Lung microvascular endothelial cell (primary cell): ENCODE measurements at places on chromosomes 12 and 14.

GRCh38 chr12:107469011-107469410 lies 216.6 kb upstream of the PWP1 start:
- DNase-seq: no peak

GRCh38 chr12:54053751-54054741 lies at the start of gene HOXC4:
HOXC4 (plus strand) TSS chr12:54053835; CDS start chr12:54053923, 88 bp downstream.
- no peak for DNase-seq

DNA sequence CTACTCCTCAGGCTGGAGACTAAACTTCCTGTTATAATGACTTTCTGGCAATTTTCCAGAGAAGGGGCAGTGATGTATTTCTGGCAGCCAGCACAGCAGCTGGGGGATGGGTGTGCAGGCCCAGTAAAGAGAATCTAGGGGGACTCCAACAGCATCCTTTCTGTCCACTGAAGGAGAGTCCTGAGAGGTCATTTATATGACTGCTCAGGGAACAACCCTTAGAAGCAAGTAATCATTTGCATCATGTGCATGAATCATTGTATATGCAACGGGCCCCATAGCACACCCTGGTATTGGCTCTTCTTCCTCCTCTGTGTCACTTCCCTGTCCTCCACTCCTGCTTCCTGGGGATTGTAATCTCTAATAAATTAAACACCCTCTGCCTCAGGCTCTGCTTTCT lies 493.8 kb downstream of the RPS29 start:
- DNase-seq: no peak

DNA sequence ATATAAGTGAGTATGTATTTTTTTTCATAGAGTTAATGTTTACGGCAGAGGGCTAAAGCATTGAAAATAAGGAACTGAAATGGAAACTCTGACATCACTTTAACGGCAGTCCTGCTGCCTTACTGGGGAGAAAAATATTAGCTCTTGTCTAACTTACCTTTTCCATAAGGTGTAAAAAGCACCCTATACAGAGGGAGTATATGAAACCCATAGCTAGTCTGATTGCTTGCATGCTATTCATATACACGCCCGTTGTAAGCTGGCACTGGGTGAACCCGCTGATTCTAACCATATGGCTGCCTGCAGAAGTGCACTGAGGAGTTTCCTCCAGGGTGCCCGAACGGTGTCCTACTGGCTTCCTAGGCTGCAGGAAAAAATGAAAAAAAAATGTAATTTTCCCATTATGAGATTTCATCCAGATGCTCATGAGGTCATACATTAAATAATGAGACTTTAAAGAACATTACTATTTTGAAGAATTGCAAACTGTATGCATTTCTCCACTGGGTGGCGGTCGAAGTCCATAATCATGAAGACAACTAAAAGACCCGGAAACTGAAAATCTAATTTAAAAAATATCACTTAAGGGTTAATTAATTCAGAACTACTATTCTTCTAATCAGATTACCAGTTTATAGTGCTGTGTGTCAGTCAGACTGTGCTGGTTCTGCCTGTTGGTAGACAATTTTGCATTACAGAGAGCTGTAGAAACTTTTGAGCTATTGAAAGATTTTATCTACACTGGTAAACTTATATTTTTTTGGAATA lies 144.7 kb downstream of the ALX1 start:
- peak; percentile 46 for DNase-seq

DNA sequence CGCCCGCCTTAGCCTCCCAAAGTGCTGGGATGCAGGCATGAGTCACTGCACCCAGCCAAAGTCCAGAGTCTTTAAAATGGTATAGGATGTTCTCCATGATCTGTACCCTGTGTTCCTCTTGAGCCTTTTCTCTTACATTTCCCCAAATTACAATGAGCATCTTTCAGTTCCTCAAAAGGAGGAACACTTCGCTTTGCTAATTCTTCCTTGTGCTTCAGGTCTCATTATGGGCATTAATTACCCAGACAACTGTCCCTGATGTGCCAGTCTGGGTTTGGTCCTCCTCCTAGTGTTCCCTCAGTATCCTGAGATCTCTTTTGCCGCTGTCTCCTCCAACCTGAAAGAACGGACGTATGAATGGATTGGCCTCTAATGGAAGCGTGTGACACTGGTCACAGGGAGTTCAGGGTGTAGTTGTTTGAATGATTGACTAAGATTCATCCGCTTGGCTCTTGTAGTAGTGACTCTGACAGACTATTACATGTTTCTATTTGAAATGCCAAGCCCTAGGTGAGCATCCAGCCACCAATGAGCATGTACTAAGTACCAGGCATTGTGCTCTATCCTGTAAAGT lies 8.2 kb downstream of the PRKCH start:
- DNase-seq: no peak

DNA sequence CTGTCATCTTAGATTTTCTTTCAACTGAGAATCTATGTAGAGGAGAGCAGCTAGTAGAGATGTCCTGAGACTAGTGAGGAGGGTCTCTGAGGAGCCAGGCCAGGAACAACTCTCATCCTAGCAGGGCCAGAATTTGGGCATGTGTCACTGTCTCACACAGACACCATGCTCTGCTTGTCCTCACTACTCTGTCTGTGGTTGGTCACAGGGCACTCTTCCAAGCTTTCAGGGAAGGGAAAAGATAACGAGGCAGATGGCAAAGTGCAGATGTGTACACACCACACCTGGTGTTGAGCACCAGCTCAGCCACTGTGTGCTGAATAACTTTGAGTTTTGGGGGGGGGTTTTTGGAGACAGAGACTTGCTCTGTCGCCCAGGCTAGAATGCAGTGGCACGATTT lies 2.5 kb downstream of the SSPN start:
- no peak for DNase-seq

DNA sequence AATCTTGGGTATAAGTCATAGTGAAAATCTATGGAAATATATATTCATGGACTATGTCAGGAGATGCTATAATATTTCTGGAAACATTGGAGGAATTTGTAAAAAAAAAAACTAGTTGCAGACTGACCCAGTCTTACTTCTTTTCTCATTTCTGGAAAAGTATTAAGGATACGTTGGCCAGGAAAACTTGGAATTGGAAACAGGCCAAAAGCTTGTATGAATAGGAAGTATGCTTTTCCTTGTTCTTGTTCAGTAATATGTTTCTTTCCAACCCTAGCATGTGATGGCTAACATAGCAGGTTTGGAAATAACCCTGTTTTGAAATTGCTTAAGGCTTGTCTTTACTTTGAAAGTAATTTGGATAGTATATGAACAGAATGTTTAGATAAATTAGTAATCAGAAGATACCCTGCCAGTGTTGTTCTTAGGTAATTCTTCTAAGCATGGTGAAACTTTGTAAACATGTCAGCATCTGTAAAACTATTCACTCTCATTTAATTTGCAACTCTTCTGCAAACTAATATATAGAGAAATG lies 316.2 kb downstream of the NPAS3 start:
- peak; percentile 27 for DNase-seq

GRCh38 chr12:48924617-48925303 lies 532 bp downstream of the FKBP11 start:
- peak; percentile 67 for DNase-seq

- no peak for DNase-seq
These were observed 513.3 kb upstream of the CCDC196 start for GRCh38 chr14:65972891-65973290.

DNA sequence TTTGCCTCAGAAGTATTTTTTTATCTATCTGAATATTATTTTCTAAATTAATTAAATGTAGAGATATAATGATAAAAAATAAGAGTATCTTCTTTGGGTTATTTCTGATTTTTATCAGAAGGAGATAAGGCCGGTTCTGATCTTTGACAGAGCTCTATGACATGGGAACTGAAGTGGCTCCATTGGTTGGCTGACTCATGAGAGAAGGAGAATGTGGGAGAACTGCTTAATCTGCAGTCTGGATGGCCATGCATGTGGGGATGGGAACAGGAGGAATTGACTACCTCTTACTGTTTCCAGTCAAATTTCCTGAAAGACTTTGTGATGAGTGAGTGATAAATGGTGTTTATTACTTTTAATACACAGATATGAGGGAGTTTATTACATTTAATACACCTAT lies 155.8 kb upstream of the ATP2B1 start:
- DNase-seq: no peak

- no peak for DNase-seq
These were observed 1196.5 kb downstream of the GALC start for GRCh38 chr14:86796221-86797074.

DNA sequence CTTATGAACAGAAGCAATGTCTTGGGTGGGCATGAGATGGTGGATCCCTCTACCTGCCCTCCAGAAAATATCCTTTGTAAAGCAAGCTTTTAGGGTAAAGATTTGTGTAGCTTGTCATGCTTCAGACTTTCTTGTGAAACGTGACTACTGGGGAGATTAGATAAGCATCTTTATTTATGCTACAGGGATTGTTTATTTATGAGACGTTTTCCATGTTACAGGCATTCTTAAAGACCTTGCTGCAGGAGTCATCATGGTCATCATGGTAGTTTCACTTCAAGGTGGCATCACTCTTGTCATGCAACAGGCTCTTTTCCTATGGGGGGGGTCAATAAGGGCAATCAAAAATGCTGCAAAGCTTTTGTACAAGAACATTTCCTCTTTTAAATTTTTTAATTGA lies 8.2 kb upstream of the MIS18BP1 start:
- DNase-seq: no peak

- DNase-seq: no peak
These were observed 19.5 kb upstream of the EPS8 start for GRCh38 chr12:15808652-15809051.

GRCh38 chr12:51222461-51222860 lies 4.6 kb upstream of the POU6F1 start:
- peak; percentile 38 for DNase-seq

- DNase-seq: no peak
These were observed 40.9 kb upstream of the MBIP start for GRCh38 chr14:36361210-36361853.

GRCh38 chr14:73823339-73823885 lies 28.2 kb upstream of the PTGR2 start:
- no peak for DNase-seq

GRCh38 chr12:106080041-106080790 lies 58.5 kb downstream of the NUAK1 start:
- DNase-seq: no peak

DNA sequence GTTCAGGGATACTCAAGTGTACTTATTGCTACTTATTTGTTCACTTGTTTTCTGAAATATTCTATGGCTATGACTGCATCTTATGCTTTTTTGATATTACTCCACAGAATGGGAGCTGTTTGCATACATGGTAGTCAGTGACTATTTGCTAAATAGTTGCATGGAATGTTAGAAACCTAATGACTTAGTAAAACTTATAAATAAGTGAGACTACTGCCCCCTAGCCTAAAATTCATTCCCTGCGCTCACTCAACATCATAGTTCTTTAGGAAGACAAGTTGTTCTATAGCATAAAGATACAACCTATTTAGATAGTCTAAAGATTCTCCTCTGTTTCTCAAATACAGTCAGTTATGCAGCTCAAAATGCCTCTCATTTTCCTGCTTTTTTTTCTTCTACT lies 305.5 kb downstream of the CEP128 start:
- DNase-seq: peak; percentile 5

DNA sequence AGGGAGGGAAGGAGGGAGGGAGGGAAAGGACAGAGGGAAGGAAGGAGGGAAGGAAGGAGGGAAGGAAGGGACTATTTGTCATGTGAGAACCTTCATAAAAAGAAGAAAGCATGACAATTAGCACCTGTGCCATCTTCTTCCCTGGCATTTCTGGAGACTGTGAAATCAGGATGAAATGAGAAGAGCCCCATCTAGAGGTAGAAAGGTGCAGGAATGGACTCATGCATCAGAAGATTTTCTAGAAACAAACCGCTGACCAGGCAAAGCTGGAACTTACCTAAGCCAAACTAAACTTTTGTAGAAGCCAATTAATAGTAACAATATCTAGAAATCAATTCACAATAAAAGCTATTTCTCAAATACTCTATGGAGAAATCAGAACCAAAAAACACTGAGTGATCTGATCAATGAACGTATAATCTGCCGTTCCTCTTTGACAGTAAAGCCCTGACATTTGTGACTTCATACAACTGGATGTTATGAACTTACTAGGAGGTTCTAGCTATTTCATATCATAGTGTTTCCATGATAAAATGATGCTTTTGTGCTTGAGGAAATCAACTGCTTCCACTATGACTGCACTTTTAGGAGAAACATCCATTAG lies 24.4 kb upstream of the CRACR2A start:
- DNase-seq: peak; percentile 75

DNA sequence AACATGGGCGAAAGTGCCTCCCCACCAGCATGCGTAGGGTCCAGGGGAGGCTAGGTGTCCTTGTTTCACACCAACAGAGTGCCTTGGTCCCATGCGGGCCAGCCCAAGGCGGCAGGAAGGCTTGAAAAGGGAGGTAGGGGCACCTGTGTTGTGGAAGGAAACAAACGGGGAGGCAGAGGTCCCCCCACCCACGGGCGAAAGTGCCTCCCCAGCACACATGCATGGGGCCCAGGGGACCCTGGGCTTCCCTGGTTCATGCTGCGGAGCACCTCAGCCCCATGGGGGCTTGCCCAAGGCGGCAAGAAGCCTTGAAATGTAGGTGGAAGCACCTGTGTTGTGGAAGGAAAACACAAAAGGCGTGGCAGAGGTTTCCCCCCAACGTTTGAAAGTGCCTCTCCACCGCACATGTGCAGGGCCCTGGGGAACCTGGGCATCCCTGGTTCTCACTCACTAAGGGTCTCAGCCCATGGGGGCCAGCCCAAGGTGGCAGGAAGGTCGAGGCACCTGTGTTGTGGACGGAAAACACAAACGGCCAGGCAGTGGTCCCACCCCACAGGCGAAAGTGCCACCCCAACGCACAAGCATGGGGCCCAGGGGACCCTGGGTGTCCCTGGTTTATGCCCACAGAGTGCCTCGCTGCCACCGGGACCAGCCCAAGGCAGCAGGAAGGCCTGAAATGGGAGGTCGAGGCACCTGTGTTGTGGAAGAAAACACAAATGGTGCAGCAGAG lies 374.7 kb downstream of the ALG10 start:
- no peak for DNase-seq

DNA sequence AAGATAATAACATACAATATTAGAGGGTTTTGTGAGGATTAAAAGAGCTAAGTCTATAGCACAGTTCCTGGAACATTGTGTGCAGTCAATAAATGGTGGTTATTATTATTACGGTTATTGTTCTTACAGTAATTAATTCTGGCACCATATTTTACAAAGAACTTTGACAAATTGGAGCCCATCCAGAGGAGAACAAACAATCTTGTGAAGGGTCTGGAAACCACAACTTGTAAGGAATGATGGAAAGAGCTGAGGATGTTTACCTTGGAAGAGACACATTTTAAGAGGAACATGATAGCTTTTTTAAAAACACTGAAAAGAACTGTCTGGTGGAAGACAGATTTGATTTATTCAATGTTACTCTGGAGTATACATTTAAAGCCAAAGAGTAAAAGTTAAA lies 150.5 kb upstream of the KRR1 start:
- peak; percentile 59 for DNase-seq

DNA sequence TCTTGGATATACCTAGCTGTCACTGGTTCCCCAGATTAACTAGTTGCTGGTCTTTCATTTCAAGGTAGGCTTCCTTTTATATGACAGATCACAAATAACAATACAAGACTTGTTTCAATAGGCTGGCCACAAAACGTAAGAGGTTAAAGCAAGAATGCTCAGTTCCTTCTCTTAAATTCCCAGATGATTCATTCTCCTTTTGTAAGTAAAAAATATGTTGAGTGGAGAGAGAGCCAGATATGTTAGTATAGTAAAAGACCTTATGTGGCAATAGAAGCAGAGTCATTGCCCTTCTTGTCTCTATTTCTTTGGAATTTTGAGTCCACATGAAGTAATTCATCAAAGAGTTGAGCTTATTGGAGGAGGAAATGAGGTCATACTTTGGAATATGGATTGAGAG lies 939.0 kb upstream of the ATXN7L3B start:
- DNase-seq: no peak
